ENCODE measurements at places on chromosomes 1 and 21. TPM values are rescaled to one million over a fixed set of nuclear protein-coding genes. Genes with fewer than 3 reads are reported as not detected.

The TMEM200B gene
- total RNA-seq: 9.5 TPM

The VSIG8 gene
- total RNA-seq: not detected

DNA sequence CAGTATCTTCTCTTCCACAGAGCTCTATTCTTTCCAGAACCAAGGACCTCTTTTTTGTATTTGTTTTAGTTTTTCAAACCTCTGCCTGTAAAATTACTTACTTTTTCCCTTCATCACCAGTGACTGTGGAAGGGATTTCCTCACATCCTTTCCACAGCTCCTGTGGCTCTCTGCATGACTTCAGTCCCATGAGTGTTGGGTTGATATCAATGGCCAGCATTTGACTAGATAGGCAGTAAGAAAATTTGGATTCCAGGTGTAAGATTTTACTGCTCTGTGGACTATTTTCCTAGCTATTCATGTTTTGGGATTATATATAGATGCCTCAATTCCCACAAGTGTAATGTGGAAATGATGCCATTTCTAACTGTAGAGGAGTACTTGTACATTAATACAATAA lies 171.5 kb upstream of the PTBP2 start:
- DNase-seq: no peak

DNA sequence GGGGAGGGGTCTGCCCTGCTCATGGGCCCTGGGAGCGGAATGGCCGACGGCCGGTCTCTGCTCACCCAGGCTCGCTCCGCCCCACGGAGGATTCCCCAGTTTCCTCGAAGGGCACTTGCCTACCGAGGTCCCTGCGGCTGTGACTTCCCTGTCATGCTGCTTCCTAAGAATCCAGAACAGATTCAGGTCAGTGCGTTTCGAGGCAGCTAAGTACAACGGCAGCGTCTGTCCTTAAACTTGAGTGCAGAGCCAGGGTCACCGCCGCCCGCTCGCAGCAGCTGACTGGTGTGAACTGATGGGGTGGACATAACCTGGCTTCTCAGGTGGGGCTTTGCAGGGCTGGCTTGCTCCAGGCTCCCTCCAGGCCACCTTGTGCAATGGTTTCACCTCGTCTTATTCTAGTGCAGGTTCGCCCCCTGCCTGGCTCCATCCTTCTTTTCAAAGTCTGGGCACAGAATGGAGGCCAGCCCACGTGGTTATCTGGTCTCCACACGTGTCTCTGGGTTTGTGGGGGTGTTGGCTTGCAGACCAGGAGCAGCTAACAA lies 7.6 kb upstream of the C1orf174 start:
- no peak for DNase-seq

GRCh38 chr1:19418503-19418971 lies 66.8 kb downstream of the CAPZB start:
- no peak for DNase-seq

- peak; percentile 26 for DNase-seq
Measured at GRCh38 chr1:64129701-64130100, 73.7 kb upstream of the UBE2U start.

DNA sequence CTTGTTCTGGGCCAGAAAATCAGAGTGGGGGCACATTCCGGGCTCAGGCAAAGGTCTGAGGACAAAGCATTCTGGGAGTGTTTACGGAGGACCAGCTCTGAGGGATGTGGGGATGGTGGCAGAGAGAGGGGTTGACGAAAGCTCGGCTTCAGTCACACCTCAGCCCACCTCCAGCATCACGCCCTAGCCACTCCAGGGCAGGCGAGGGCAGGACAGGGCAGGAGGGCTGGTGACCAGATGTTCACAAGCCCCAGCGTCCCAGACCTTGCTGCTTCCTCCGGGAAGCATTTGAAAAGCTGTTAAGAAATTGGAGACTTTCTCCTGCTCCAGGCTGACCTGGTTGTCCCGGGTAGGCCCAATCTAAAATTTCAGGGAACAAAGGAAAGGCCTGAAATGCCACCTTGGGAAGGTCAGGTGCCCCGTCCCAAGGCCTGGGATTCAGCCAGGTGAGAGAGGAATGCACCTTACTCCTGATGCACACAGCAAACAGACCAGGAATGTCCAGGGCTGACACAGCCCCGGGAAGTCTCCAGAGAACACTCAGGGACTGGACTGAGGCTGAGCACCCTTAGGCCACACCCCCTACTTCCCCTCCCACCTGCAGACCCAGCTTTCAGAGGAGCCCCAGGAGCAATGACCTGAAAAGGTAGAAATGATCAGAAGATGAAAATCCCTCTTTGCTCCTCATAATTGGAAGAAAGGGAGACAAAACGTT lies 71.9 kb upstream of the KLHDC7A start:
- DNase-seq: no peak

GRCh38 chr1:231161667-231162296 lies at the start of gene TRIM67:
Gene TRIM67, plus strand, starts transcription at chr1:231162058. Its CDS starts 912 bp downstream, at chr1:231162970.
- no peak for DNase-seq

DNA sequence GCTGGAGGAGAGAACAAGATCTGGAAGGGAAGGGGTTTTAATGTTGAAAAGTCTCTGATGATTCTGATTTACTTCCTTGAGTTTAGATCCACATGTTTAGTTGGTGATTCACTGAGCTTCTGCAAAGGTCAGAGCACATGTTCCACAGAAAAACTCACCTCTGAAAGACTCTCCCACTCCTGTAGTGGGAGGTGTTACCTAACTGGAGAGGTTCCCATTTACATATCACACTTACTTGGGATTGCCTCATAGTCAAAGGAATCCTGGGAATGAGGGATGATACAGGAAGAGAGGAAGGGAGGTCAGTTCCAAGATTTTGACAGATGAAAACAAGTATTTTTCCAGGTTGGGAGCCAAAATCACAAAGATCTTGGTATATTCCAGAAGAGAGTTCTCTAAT lies 2.7 kb upstream of the NTNG1 start:
- DNase-seq: no peak

The AMY2A gene
- not detected for total RNA-seq

The KRTAP10-1 gene
- not detected for total RNA-seq

DNA sequence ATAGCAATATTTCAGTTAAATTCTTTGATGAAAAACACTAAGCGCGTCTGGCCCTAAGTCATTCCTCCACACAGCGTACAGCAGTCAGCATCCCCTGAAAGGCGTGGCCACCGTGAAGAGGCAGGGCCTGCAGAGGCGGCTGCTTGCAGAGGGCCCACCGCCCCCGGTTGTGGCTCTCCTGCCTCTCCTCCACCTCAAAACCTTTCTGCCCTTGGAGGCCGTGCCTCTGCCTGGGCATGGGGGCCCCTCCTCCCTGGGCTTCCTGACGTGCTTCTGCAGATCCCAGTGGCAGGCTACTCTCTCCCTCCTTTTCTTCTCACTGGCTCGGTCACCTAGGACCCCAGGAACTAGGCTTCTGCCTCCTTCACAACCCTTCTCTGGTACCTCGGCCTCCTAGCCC lies 16.2 kb downstream of the CLSTN1 start:
- DNase-seq: no peak

DNA sequence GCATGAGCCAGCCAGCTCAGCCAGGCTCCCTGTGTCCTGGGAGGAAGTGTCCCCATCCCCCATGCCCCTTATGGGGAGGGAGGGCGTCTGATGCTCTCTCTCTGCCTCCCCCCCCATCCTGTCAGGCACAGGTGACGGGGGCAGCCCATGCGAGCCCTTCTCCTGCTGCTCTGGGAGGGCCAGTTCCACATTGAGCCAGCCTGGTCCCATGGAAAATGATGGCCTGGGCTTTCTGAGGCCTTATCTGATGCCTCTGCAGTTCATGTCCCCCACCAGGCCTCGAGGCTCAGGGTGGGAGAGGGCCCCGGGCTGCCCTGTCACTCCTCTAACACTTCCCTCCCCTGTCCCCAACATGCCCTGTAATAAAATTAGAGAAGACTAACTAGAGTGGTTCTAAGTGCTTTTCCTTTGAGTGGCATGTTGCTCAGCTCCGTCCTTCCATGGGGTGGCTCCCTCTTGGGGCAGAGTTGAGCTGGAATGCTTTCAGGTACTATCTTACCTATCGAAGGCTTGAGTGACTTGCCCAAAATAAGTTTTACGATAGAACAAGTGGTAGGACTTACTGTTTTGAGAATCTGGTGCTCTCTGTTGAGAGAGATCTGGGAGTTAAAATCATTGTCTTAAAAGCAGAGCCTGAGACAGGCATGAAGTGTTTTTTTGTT lies 1.8 kb upstream of the MTFR1L start:
- no peak for DNase-seq

DNA sequence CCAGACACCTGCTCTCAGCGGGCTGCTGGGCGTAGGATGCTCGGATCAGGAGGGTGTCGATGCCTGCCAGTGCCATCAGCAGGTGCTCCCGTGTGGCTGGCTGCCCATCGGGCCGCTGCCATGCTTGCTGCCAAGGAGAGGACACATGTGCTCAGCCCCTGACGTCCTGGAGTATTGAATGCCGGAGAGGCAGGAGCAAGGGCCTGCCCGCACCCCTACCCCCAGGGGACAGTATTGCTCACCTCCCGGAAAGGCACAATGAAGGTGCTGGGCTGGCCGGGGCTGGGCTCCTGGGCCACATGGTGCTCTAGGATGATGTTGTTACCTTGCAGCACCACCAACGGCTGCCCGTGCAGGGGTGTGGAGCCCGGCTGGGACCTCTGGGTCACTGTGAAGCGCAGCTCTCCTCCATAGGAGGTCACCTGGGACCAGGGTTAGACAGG lies 61.5 kb downstream of the HSPG2 start:
- no peak for DNase-seq

The RPE65 gene
- total RNA-seq: not detected

GRCh38 chr1:43930168-43930948 lies 3.2 kb upstream of the ARTN start:
- DNase-seq: no peak

- no peak for DNase-seq
Measured at GRCh38 chr21:18403735-18404450, at the start of gene TMPRSS15. Gene TMPRSS15, minus strand, starts transcription at chr21:18403785. Its CDS starts 163 bp downstream, at chr21:18403622.

The LCE1B gene
- not detected for total RNA-seq

- DNase-seq: peak; percentile 47
Measured at GRCh38 chr1:231691618-231692259, 65.1 kb downstream of the DISC1 start.

DNA sequence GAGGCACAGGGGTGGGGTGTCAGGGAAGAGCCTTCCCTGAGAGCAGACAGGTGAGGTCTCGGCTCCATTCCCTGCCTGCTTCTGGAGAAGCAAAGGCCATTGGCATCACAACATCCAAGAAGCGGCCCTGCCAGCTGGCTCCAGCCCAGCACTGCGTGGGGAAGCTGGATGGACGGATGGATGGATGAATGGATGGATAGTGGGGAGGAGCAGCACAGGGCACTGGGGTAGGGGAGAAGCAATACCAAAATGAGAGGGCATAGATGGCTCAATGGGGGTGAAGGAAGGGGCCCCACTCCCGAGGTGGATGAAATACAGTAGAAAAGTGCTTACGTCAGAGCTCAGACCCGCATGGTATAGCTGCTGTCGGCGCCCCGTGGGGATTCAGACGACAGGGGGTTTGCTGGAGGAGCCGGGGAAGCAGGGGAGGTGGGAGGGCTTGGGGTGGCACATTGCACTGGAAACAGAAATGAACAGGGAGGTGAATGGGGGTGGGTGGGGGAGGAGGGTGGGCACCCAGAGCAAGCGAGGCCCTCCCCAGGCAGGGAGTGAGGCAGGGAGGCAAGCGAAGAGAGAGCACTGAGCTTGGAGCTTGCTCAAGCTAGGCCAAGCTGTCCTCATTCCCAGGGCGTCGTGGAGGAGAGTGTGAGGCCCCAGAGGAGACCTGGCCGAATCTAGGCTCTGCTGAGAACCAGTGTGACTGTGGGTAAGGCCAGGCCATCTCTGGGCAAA lies 9.5 kb upstream of the GOLT1A start:
- no peak for DNase-seq

The BMP8B gene
- not detected for total RNA-seq

GRCh38 chr1:70840260-70840953 lies 207.2 kb downstream of the PTGER3 start:
- DNase-seq: peak; percentile 82

DNA sequence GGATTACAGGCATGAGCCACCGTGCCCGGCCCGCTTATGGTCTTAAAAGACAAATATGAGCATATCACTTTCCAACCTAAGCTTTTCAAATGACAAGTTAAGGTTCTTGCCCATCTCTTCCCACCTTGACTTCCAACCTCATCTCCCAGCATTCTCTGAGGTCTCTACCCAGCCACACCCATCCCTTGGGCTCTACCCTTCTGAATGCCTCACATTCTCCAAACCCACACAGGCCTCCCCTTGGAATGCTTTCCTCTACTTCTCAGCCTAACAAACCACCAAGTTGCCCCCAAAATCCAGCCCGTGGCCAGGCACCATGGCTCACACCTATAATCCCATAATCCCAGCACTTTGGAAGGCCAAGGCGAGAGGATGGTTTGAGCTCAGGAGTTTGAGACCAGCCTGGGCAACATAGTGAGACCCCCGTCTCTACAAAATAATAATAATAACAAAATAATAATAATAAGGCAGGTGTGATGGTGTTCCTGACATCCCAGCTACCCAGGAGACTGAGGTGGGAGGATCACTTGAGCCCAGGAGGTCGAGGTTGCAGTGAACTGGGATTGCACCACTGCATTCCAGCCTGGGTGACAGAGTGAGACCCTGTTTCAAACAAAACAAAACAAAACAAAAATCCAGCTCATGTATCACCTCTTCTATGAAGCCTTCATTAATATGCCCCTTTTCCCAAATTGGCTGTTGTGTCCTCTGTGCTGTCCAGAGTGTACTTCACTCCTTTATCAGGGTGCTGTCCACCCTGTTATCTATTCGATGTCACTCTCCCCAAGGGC lies 11.2 kb downstream of the DCST2 start:
- no peak for DNase-seq

The OR2M3 gene
- not detected for total RNA-seq

The CHIA gene
- not detected for total RNA-seq

GRCh38 chr1:46517010-46517600 lies 27.5 kb downstream of the DMBX1 start:
- no peak for DNase-seq

GRCh38 chr21:44526096-44526997 lies 13.6 kb downstream of the KRTAP10-1 start:
- DNase-seq: no peak

DNA sequence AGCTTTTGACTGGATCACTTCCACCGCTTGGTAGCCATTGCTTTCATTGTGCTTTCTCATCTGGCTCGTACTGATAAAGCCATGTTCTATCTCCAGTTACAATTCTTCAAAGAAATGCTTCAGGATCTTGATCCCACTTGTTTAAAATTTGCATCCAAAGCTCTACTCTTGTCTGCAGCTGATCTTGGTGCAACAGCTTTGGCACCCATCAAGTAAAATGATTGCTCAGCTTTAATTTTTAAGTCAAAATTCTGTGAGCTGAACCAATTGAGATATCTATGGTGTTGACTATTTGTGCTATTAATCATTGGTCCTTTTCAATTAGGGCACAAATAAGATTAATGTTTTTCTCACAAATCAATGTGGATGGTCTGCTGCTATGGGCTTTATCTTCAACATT lies 54.8 kb upstream of the DUSP10 start:
- no peak for DNase-seq

GRCh38 chr21:46346296-46347202 lies 22.6 kb downstream of the PCNT start:
- DNase-seq: no peak

The HLX gene
- 4.1 TPM for total RNA-seq

- no peak for DNase-seq
Measured at GRCh38 chr1:48338257-48338656, 115.7 kb downstream of the SLC5A9 start.

GRCh38 chr1:90579212-90579802 lies 137.8 kb downstream of the BARHL2 start:
- peak; percentile 50 for DNase-seq

The ECM1 gene
- 8.0 TPM for total RNA-seq

GRCh38 chr1:79323239-79324025 lies 316.9 kb upstream of the ADGRL4 start:
- peak; percentile 99 for DNase-seq

- peak; percentile 43 for DNase-seq
Measured at GRCh38 chr1:42529724-42530181, 66.7 kb downstream of the CCDC30 start.

All from fibroblast of the aortic adventitia (primary cell).